ENCODE measurements at places on chromosomes 11 and 22.

DNA sequence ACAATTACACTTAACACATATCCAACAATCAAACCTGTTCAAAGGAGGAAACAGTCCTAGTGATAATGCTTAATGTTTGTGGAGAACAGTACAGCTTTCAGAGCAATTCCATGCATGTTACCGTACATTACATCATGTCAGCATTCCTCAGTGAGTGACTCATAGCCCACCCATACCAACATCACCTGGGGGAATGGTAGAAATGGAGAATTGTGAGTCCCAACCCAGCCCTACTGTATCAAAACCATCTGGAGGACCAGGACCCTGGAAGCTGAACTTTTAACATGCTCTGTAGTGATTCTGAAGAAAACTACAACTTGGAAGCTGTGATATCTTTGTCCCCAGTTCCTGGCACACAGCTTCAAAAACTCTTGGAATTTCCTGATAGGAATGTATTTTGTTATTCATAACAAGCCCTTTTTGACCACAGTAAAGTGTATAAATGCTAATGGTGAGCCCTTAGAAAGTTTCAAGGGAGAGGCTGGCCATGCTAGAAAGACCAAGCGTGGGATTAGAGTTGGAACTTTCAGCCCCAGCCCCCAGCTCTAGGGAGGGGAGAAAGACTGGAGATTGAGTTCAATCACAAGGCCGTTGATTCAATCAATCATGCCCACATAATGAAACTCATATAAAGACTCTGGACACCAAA, 301.1 kb downstream of the BUD13 start:
- no peak for DNase-seq

DNA sequence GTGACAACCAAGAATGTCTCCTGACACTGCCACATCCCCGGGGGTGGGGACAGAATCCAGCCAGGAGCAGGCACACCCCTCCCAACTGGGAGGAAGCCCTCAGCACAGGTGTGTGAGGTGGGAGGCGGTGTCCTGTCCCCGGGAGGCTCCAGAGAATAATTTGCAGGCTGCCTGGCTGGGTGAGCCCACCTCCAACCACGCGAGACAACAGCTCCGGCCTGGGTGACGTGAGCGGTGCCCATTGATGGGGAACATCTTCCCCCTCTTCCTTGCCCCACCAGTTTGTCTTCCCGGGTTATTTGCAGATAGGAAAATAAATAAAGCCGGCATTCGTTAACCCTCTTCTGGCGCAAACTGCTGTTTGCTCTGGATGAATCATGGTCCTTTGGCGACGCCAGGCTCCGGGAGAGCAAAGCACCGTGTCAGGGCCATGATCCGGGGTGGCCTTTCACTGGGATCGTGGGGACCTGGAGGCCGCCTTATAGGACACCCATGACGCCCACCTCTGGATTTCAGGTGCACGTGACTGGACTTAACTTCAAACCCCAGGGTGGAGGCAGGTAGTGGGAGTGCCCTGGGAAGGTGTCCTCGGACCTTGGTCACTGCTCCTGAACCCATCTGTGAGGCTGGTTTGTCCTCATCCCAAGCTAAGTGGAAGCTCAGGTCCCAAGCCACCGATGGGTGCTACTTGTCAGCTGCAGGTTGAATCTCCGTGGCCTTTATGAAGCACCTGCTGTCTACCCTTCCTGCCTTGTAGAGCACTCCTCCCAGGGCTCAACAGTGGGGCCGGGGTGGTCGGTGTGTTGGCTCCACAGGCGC, 13.9 kb downstream of the CCND1 start:
- DNase-seq = no peak

GRCh38 chr11:128726458-128727139, 32.7 kb downstream of the FLI1 start:
- DNase-seq = no peak

DNA sequence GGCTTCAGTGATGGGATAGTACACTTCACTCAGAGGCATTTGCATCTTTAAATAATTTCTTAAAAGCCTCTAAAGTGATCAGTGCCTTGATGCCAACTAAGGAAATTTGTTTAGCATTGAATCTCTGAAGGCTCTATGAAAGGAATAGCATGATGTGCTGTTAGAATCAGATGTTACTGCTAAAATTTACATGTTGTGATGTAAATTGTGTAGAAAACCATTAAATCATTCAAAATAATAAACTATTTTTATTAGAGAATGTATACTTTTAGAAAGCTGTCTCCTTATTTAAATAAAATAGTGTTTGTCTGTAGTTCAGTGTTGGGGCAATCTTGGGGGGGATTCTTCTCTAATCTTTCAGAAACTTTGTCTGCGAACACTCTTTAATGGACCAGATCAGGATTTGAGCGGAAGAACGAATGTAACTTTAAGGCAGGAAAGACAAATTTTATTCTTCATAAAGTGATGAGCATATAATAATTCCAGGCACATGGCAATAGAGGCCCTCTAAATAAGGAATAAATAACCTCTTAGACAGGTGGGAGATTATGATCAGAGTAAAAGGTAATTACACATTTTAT, 4.6 kb downstream of the MALAT1 start:
- no peak for DNase-seq

- peak; percentile 98 for DNase-seq
These were observed at the start of the genes NCAPD3 and VPS26B for GRCh38 chr11:134223836-134224709. Gene NCAPD3, minus strand, starts transcription at chr11:134223967. Its CDS starts 41 bp downstream, at chr11:134223926. Gene VPS26B, plus strand, starts transcription at chr11:134224671. Its CDS starts 452 bp downstream, at chr11:134225123.

GRCh38 chr22:41198027-41198580, 7.0 kb upstream of the L3MBTL2 start:
- DNase-seq = no peak

DNA sequence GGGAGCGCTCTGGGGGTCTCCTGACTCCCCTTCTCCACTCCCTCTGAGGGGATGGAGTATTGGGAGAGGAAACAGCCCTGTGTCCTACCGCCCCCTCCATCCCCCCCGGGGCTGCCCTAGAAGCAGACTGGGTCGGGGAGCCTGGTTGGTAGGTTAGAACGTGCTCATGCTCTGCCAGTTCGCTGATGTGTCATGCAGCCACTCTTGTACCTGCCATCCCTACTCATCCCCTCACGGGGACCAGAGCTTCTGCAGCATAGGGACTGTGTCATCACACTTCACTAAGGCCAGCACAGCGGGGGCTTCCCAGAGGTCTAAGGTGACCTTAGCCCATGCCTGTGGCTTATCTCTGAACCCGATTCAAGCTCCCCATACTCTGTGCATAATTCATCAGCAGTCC, 4.7 kb downstream of the KCNJ1 start:
- no peak for DNase-seq

DNA sequence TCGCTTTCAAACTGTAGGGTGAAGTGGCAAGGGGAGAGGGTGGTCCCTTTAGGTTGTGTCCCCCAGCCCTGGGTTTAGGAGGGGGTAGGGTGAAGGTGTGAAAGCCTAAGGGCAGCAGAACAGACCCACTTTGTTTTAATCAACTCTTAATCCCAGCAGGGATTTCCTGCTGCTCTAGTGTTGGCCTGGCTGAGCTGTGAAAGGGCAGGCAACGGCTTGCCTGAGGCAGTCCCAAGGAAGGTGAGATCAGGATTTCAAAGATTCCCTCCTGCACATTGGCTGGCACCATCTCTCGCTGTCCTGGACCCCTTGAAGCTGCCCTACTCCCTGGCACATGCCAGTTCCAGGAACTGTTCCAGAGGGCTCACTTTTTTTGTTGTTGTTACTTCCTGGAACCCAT, 221.3 kb downstream of the INSC start:
- DNase-seq = peak; percentile 41

GRCh38 chr11:112004389-112004788, 20.8 kb upstream of the DLAT start:
- DNase-seq = peak; percentile 62

GRCh38 chr11:57460758-57461749, 726 bp downstream of the RTN4RL2 start:
- peak; percentile 67 for DNase-seq

GRCh38 chr11:68889948-68890446, 13.6 kb downstream of the MRPL21 start:
- DNase-seq = peak; percentile 88

GRCh38 chr11:113628912-113629311, 77.2 kb downstream of the TMPRSS5 start:
- peak; percentile 93 for DNase-seq

GRCh38 chr11:96014217-96014616, 90.3 kb upstream of the MTMR2 start:
- DNase-seq = no peak

Measured in iPS-NIHi11 (cell line).